ENCODE measurements at places on chromosomes 16 and 17. TPM values are rescaled to one million over a fixed set of nuclear protein-coding genes. Genes with fewer than 3 reads are reported as not detected.

The TMC8 gene
- 0.13 TPM for total RNA-seq

The RAB37 gene
- total RNA-seq: 0.13 TPM

The KRT17 gene
- total RNA-seq: 0.25 TPM

The TBC1D3K gene
- not detected for total RNA-seq

The KLHL10 gene
- under 0.01 TPM for total RNA-seq

The CCL16 gene
- total RNA-seq: 0.13 TPM

The CD300LG gene
- total RNA-seq: not detected

The SLC4A1 gene
- total RNA-seq: not detected

The TNFSF12 gene
- total RNA-seq: 9.4 TPM

The MPP2 gene
- total RNA-seq: 0.13 TPM

The SEPTIN1 gene
- total RNA-seq: 0.38 TPM

The NCBP3 gene
- total RNA-seq: 12.2 TPM

The TBX21 gene
- total RNA-seq: not detected

The OR4D1 gene
- not detected for total RNA-seq

The WBP2 gene
- total RNA-seq: 22.3 TPM

The FOXF1 gene
- 0.26 TPM for total RNA-seq

The GPR139 gene
- not detected for total RNA-seq
